ENCODE measurements at places on chromosomes 4 and X.

DNA sequence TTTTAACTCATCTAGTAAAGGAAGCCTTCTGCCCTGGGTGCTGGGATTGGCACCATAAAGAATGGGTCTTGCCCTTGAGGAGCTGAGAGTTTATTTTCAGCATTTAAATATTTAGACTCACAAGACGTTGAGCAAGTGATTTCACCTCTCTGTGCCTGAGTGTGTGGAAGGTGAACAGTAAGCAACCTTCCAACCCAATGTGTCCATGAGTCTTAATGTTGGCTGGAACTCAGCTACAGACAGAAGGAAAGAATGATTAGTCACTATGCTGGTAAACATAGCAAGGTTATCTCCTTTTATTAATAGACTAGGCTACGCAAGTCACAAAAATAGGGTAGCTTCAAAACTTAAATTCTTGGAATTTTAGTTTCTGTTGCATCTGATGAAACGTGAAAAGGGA is 277.4 kb upstream of the GATB start:
- DNase-seq: no peak

DNA sequence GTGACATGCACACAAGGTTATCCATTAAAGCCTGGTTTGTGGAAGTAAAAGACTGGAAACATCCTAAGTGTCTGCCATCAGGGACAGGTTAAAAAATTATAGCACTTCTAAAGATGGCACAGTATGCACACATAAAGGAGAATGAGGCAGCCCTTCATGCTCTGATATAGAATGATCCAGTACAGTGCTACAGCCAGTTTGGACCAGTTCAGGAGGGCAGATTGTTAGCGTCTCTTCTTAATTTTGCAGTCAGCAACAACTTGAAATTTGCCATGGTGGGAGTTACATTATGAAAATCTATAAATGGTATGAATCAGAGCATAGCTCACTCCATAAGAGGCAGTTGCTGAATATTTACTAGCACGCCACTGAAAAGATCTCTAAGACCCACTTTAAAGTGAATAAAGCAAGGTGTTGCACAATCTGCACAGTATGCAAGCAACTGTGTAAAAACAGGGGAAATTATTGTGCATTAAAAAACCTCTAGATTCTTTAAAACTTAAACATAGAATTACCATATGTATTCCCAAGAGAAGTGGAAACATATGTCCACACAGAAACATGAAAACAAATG is 20.3 kb upstream of the SOD3 start:
- DNase-seq: no peak

- no peak for DNase-seq
Observed at GRCh38 chr4:41369680-41370079, 113.0 kb downstream of the UCHL1 start.

DNA sequence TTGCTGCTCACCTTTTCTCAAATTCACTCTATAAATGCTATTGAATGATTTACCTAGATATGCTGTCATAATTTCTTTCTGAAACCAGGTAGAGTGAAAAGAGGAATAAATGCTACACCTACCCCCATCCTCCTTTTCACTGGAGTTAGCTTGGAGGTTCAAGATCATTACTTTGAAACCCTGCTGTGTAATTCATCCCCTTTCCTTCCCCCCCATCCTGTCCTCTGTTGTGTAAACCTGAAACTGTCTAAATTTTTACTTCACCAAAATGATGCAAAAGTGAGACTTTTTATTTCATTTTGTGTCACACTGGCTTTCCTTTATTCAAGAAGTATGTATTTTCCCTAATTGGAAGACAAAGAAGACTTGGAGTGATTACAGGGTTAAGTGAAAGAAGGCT is 5.4 kb downstream of the ZCCHC18 start:
- no peak for DNase-seq

Measured in foreskin melanocyte (primary cell).